ENCODE measurements at places on chromosomes 1 and 21. TPM values are rescaled to one million over a fixed set of nuclear protein-coding genes. Genes with fewer than 3 reads are reported as not detected.

SYNC gene
- 39.5 TPM for total RNA-seq

FABP3 gene
- total RNA-seq = 19.1 TPM

LCA5L gene
- 0.35 TPM for total RNA-seq

FHL3 gene
- 10.9 TPM for total RNA-seq

C1orf116 gene
- not detected for total RNA-seq

KLHDC7A gene
- total RNA-seq = not detected
